ENCODE measurements at places on chromosomes 7 and 10.
A peak's percentile ranks its signal among the peaks of the same experiment; 100 is the strongest.

- no peak for DNase-seq
These were observed 50.8 kb upstream of the AOAH start for GRCh38 chr7:36775061-36775620.

- DNase-seq = peak; percentile 72
These were observed 3.8 kb downstream of the HILPDA start for GRCh38 chr7:128459394-128459878.

GRCh38 chr10:53453196-53453595 is 680.6 kb upstream of the MBL2 start:
- DNase-seq = no peak

GRCh38 chr10:124321433-124322089 is 97.2 kb downstream of the OAT start:
- DNase-seq = no peak

Data from activated CD4-positive, alpha-beta T cell treated with anti-CD3 and anti-CD28 coated beads for 4 hours (primary cell).